SHP77 treated with DMSO at 0.1 percent for 48 hours (cell line): ENCODE measurements at places on chromosomes 4 and X.

DNA sequence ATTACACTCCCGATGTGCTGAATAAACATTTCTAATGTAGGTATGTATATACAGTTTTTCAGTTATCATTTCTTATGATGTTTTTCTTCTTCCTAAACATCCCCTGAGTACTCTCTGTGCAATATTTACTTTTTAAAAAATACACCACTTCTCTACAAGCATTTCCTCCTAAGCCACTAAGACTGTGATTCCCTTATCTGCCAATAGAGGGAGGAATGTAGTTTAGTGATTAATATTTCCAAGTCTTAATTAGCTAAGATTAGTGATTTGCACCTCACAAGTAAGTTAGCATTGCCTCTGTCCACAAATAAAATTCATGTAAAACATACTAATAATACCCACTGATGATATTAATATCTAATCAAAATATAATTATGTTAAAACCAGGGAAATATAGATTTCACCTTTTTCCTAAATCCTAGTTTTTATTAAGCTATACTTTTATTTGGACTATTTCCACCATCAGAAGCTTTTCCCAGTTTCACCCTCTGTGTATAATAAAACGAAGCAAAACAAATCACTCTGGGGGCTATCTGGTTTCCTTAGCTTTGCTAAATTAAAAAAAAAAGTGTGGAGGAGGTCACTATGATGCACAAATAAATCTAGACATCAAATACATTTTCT, 909.1 kb downstream of the FAT4 start:
- DNase-seq, result no peak

- no peak for DNase-seq
Observed at GRCh38 chr4:143391261-143391660, 54.6 kb downstream of the GAB1 start.

DNA sequence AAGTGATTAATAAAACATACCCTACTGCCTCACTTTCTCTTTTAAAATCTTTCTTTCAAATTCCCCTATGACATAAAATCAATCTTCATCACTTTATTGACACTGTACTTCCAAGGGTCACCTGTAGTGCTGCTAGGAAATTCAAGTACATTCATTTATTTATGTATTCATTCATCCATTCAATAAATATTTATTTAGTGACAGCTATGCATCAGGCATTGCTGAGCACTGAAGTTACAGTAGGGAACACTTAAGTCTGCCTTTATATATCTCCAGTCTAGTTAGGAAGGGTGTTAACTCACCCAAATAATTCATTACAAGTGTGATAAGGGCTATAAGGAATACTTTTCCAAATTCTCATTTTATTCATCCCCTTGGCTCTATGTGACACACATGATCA, 2.3 kb downstream of the SYTL5 start:
- no peak for DNase-seq

DNA sequence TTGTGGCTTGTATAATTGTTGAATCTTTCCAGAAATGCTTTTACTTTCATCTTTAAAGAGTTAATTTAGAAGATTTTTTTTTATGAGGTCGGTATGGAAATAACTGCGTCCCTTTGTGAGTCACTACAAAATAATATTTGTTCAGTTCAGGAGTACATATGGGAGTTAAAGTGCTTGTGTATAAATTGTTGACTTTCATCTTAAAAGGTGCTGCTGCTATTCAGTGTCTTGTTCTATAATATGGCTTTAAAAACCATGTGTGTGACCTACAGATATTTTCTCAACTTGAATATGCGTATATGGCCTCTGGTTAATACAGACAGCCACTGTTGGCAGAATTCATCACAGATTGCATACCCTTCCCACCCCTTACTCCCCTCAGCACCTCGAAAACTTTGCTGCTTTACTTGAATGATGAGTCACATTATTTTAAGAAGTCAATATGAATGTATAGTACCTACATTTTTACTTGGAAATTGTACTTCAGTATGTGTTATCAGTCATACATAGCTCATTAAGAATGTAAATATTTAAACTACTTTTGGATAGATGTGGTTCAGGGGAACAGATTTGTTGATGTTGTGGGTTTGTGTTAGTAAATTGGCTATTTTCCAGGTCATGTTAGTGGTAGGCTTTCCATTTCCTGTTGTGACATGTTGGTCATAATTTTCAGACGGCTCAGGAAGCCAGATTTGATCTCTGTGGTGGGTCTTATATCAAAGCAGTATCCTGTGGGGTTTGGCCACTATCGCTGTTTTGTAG, 1.5 kb downstream of the CLCN3 start:
- DNase-seq, result peak; percentile 2

DNA sequence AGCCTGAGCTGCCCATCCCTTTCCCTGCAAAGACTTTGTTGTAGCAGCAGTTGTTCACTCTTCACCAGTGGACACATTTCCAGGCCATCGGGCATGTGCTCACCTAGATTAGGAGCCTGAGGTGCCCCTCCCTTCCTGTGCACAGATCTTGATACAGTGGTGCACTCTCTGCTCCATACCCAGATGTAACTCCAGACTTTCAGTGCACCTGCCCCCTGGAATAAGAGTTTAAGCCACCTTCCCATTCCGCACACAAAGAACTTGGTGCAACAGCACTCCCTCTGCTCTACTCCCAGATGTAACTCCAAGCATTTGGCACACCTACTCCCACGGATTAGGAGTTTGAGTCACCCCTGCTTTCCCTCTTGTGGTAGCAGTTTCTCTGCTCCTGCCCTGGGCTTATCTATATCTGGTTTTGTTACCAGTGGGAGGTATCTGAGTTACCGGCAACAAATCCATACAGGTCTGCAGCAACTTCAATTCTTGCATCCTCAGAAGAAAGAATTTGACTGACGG, 36.0 kb upstream of the PLK4 start:
- DNase-seq, result no peak

GRCh38 chr4:114062499-114062898, 83.1 kb upstream of the ARSJ start:
- DNase-seq, result no peak

DNA sequence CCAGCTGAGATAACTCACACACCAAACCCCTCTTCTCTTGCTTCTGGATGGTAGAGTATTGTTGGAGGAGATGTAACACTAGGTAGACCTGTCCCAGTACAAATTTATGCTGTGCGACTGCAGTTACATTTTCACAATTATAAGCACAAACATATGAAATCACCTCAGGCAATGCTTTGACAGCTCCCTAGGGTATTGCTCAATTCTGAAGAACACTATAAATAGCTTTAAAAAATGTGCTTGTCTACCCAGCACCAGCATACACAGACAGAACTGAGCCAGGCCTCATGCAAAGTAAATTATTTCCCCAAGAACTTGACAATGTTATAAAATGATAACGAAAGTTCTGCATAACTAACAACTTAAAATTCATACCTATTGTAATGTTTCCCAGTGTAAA, 1999.1 kb upstream of the ADGRL3 start:
- DNase-seq, result no peak

DNA sequence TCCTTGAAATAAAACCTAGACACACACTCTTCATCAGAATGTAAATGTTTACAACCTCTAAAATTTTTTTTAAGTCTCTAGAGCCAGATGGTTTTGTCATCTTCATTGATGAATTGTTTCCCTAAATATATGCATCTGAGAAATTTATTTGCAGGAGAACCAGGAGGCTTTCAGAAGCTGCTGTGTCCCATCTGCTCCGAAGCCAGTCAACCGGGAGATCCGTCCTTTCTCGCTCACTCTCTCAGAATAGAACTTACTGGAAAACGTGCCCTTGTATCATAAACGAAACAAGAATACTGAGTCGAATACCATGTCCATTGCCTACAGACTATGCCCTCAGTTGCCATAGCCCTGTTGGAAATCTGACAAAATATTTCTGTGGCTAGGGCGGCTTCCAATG, 103.5 kb downstream of the SLC34A2 start:
- DNase-seq, result no peak

GRCh38 chr4:152591396-152591795, 55.5 kb upstream of the FBXW7 start:
- DNase-seq, result peak; percentile 44

DNA sequence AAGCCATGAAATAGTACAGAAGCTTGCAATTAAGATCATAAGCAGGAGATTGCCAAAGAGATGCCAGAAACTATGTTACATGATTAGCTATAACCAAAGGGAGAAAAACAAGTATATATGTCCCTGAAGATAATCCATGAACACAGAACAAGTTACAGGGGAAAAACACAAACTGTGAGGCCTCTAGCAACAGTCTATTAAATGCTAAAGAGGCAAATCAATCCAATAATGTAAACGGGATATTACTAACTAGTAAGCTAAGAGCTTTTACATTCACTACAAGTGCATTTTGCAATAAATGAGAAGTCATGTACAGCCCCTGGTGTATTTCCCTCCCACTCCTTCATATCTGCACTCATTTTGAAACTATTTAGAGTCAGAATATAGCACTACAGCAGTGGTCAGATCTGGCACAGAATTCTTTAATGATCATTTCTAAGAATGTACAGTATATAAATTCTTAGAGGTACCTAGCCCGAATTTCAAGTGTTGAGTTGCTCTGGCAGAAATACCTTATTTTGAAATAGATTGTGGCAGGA, 449.8 kb upstream of the SMIM31 start:
- DNase-seq, result no peak

- no peak for DNase-seq
Observed at GRCh38 chrX:30618160-30618765, 35.0 kb upstream of the GK start.

- DNase-seq, result no peak
Observed at GRCh38 chrX:63657821-63658220, 127.2 kb downstream of the ARHGEF9 start.

- DNase-seq, result no peak
Observed at GRCh38 chrX:141180851-141181250, 3.9 kb upstream of the LDOC1 start.

GRCh38 chrX:109785053-109785452, 52.0 kb upstream of the ACSL4 start:
- no peak for DNase-seq

- DNase-seq, result peak; percentile 81
Observed at GRCh38 chr4:58502839-58503238, 1392.7 kb upstream of the IGFBP7 start.

DNA sequence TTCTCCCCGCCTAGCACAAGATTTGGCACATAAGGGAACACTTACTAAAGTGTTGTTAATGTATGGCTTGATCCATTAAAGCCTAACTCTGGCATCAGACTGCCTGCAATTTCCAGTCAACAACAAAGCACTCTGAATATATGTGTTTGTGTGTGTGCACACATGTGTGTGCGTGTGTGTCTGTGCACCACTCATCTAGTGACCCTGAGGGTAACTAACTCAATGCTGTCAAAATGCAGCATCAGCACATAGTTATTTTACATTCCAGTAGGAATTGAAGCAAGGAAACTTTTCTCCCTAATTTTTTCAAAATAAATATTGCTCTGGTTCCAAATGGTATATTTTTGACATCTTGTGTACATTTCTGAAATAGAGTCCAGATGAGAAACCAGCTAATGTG, 94.4 kb downstream of the SHROOM4 start:
- DNase-seq, result no peak

DNA sequence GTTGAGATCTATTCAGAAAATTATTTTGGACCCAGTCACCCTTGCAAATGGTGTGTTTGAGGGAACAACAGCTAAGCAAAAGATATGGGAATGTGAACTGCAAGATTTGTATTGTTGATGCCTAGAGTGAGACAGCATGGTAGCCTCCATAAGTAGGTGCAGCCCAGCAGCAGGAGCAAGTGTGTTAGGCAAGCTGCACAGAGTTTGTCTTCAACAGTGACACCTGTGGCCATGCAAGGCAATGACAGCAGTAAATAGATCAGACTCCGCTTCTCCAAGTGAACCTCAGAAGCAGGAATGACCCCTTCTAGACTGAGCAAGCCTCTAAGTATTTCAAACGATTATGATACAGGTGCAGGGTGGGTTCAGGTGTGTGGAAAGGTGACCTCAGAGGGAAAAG, 133.4 kb upstream of the MSX1 start:
- no peak for DNase-seq

DNA sequence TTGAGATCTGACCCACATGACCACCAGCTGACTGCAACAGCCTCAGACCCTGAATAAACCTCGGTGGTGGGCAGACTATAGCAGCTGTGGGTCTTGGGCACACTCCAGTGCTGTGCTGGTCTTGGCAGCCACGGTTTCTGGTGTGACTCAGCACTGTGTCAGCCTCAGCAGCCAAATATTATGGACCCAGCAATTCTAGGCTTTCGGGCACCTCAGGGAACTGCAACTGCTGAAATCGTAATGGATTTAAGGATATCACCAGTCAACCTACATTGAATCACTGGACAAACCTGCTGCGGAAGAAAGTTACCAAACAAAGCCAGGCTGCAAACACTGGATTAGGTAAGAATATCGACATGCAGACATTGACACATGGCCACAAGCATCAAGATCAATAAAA, 10.5 kb upstream of the UBE2NL start:
- no peak for DNase-seq

- no peak for DNase-seq
Observed at GRCh38 chr4:174528226-174528625, 5.9 kb upstream of the HPGD start.

- no peak for DNase-seq
Observed at GRCh38 chr4:113339430-113339813, 290.0 kb downstream of the ANK2 start.

DNA sequence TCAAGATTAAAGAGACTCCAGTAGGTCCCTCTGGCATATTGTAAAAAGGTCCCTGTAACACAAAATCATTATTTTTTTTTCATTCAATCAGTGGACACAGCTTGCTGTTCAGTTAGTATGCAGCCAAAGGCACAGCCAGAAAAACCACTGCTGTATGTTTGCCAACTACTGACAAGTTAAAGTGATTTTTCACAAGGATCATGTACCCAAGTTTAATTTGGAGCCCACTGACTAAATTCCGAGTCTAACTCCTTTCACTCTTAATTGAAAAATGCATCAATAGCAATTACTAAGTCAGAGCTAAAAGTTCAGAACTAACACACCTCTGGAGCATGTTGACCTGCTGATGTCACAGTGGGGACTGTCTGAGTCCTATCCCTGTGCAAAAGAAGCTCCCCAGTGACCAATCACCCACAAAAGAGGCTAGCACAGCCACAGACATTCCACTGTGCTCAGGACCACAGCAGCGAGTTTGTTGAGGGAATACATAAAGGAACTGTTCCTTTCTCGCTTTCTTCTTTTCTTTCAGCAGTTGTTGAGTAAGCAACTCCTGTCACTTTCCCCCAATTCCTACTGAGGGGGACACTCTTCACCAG, 60.4 kb downstream of the STX18 start:
- no peak for DNase-seq

DNA sequence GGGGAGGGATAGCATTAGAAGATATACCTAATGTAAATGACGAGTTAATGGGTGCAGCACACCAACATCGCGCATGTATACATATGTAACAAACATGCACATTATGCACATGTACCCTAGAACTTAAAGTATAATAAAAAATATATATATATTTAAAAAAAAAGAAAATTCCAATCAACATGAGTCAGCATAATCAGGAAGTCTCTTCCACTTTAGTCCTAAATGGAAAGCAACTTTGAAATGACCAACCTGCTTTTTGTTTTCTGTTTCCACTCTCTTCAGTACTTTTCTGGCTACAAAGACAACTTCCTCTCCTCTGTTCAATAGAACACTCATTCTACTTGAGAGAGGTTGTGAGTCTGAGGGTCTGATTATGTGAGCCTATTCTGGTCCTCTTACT, 13.5 kb upstream of the MAGEA8 start:
- DNase-seq, result no peak

GRCh38 chr4:7755561-7755960, 184.1 kb downstream of the AFAP1 start:
- DNase-seq, result no peak
